ENCODE measurements at places on chromosomes 11 and 22.

DNA sequence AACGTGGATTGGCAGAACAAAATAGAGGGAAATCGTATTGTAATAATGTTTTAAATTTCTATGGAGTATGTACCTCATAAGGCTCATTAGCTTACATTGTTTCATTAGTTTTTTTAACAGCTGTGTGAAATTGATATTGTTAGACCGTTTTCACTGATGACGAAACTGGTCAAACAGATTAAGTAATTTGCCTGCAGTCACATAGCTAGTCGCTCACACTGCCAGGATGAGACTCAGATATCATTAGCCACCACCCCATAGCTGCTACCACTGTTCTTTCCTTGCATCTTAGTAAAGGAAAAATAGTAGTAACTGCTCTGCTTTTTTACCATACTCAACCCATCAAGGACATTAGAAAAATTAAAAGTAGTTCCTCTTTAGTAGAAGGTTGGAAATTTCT lies 64.0 kb downstream of the DKK3 start:
- no peak for DNase-seq

- DNase-seq: no peak
These were observed 5.7 kb downstream of the TSKU start for GRCh38 chr11:76788661-76789442.

DNA sequence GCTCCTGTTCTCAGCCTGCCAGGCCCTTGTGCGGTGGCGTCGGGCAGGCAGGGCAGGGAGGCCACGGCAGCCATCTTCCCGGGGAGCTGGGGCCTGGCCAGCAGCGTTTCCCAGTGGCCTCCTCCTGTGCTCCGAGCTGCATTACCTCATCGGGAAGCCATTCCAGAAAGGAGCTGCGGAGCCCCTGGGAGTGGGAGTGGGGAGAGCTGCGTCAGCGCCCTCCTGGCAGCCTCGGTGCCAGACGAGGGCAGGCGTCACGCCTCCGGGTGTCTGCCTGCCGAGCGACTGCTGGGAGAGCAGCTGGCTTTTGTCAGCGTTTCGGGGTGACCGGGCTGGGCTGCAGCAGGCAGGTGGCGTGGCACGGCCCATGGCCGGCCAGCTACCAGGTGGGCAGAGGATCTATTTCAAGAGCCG lies 30.9 kb upstream of the WNT7B start:
- no peak for DNase-seq

DNA sequence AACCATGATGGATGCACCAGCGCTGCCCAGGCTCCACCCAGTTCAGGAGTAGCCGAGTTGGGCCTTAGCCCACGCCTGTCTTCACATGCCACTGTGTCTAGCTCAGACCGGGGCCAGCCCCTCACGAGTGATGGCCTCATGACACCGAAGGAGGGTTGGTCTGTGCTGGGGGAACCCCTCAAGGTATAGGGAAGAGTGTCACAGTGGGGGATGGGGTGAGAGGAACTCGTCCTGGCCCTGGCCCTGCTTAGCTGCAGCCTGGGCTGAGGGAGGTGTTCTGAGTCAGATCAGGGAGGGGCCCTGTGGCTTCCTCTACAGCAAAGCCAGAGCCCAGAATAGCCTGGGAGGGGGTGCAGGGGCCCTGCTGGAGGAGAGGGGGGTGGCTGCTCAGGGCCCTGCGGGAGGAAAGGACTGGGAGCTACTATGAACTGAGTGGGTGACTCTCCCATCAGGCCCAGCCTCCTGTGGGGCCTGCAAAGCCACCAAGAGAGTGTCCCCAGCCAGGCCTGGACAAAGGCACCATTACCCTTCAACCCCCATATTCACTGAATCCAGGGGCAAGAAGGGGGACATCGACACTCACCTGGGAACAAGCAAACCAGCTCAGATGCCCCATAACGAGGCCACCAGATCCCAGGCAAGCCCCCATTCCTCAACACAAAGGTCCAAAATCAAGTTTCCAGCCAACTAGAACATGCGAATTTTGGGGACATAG lies 41.2 kb downstream of the IGLL5 start:
- peak; percentile 24 for DNase-seq

DNA sequence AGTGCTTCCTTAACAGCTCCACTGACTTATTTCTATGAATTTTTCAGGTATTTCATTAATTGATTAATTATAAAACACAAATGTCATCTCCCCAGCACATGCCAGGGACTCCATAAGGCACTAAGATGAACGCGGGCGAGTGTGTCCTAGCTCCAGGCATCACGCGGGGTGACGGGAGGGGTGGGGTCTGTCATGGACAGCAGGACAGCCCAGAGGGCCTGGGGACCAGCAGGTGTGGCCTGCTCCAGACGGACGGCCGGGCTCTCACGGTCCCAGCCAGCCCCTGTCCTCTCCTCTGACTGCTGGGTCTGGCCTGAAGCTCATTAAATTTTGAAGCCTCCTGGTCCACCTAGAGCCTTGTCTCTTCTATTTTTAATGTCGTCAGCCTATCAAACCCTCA lies 531.1 kb downstream of the BRD1 start:
- no peak for DNase-seq

GRCh38 chr22:17337639-17338038 lies 31.6 kb upstream of the CECR2 start:
- DNase-seq: no peak

DNA sequence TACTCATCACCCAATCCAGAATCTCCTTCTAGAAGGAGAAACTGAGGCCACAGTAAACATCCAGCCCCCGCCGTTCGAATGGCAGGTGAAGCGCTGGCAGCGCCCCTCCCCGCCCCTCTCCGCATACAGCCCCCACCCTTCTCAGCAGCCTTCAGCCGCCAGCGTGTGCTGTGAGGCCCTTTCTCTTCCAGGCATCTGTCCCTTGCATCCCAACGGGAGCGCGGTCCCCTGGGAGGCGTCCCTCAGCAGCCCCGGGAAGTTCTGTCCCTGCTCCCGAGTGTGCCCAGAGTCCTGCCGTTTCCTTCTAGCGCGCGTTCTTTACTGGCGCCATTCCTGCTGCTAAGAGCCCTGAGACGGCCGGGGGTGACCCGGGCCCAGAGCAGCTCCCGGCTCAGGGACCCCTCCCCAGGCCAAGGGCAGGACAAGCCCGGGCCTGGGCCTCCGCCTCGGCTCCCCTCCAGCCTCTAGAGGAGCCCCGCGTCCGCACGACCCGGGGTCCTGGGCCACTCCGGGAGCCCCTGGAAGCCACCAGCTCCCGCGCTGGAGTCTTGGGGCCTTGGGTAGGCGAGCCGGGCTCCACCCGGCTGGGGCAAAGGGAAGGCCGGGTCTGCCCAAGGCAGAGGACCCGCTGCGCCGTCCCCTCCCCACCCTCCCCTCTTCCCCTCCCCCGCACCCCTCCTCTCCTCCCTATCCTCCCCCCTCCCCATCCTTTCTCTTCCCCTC lies 450.4 kb downstream of the OPCML start:
- DNase-seq: no peak

- no peak for DNase-seq
These were observed 6.8 kb downstream of the ALDH3B2 start for GRCh38 chr11:67667490-67668191.

- DNase-seq: no peak
These were observed 67.9 kb downstream of the PIWIL4 start for GRCh38 chr11:94635072-94635471.

DNA sequence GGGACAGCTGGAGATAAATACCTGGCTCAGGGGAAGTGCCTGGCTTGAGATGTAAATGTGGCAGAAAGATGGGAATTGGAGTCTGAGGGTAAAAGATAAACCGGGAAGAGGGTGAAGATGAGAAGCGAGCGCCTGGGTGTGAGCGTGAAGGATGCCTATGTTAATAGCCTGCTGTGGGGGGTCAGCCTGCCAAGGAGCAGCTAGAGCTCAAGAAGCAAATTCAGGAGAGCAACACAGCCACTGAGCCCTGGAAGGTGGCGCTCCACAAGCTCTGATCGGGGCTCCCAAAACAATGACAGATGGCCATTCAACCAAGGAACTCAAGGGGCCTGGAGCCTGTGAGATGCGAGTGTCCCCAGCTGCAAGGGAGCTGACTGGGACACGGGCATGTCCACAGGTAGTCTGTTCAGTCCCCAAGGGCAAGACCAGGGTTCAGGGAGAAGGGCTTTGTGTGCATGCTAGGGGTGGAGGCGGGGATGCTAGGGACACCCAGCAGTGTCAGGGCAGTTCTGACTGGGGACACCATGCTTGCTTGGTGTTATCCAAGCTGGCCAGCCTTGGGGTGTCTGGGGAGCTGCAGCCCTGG lies 2.8 kb downstream of the GSC2 start:
- no peak for DNase-seq

DNA sequence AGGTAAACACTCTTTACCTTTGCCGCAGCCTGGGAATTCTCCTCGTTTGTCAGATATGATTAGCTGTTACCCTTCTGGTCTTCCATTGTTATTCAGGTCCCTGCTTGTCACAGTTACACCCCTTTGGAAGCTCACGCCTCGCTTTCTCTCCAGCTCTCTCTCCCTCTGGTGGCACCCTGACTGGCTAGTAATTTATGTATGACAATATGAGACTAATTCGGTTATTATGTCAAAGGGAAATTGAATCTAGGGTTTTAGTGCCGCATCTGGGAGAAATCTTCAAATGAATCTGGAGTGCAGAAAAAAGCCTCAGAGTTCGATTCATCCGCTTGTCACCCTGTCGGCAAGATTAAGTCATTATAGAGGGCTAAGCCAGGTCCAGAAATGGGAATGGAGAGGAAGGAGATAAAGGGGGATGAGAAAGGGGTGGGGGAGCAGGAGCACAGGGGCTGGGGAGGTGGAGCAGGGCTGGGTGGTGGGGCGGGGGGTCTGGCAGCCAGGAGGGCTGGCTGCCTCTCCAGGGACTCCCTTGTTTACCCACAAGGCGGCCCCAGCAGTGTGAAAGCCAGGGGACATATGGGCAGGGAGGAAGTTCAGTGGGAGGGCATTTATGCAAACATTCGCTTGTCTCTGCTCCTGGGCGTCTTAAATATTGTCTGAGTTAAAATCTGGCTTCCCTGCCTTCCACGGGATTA lies 179.0 kb upstream of the NECTIN1 start:
- DNase-seq: no peak

DNA sequence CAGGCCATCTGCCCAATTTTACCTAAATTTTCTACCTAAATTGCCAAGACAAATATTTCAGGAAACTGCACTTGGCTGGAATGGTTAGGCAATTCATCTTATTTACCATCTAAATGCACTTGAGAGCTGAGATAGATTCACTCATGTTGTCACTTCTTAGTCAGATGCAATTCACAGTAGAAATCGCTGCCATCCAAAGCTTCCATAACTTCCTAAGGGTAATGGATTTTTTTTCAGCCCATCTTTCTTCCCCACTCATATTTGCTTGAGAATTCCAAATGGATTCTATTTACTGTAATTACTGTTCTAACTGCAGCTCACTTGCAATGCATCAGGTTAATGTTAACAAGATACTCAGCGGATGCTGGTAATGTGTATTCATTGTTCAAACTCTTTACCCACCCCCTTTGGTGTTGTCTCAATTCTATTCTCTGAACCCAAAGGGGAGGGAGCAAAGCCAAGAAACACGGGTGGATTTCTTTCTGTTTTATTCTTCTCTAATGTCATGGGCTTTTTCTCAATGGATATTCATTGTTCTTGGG lies 96.0 kb downstream of the TENM4 start:
- no peak for DNase-seq

DNA sequence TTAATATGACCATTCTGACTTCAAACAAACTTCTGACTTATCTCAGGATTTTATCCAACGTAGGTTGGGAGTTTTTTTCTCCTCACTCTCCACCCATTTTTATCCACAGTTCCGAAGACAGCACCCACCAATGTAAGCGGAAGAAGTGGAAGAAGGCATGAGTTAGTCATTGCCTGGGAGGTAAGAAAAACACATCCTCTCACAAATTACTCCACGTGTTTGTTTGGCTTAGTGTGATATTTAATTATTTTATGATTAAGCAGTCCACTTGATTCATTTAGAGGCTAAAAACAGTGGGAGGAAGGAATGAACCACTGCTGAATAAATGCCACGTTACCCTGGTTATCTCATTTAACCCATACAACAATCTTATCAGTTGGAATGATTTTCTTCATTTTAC lies 389.6 kb upstream of the ARHGAP42 start:
- DNase-seq: no peak

DNA sequence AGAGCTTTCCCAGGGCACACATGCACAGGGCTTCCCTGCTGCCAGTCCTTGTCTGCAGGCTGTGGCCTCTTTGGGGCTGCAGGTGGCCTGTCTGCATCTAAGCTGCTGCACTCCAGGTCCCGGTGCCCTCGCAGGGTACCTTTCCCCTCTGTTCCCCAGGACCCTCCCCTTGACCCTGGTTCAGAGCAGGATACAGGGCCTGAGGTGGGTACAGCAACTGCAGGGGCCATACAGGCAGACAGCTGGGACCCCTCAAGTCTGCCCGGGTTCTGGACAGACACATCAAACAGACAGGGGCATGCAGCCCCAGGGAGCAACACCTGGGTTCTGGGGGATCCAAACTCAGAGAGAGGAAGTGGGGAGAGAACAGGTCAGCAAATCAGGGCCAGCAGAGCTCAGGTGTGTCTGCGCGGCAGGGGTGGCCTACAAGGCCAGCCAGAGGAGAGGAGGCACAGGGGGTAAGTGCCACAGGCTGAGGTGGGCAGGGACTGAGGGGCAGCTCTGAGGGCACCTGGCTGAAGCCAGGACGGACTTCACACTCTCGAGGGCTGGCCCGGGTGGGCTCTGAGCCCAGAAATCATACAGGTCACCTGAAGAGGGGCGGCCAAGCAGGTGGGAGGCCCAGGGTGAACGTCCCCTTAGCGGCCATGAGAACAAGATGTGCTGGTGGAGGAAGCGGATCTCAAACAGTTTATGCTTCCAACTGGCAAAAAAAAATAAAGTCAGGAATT lies 29.9 kb upstream of the COMT start:
- no peak for DNase-seq
